ENCODE measurements at places on chromosomes 6 and 20.

DNA sequence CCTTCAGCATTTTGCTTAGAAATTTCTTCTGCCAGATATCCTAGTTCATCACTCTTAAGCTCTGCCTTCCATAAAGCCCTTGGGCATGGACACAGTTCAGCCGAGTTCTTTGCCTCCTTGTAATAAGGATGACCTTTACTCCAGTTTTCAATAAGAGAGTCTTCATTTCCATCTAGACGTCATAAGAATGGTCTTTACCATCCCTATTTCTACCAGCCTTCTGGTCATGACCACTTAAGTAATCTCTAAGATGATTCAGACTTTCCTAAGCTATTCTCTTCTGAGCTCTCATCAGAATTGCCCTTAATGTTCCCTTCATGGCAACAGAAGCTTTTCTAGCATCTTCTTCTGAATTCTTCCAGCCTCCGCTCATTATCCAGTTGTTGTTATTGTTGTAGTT is 126.1 kb downstream of the TFAP2C start:
- no peak for DNase-seq
- H3K27me3 ChIP-seq = no peaks in the 10 kb centered on the region
- H3K4me1 ChIP-seq = no peaks in the 10 kb centered on the region
- H3K27ac ChIP-seq = no peak overlapping the region

- DNase-seq = no peak
- no peak overlapping the region for H3K27ac ChIP-seq
- no peak overlapping the region for H3K4me3 ChIP-seq
Measured at GRCh38 chr6:43851204-43851865, 81.3 kb downstream of the VEGFA start.

GRCh38 chr20:31816221-31816620 is 2.9 kb upstream of the MYLK2 start:
- no peaks in the 10 kb centered on the region for H3K27me3 ChIP-seq
- H3K27ac ChIP-seq = peak overlapping the region; percentile 19
- no peak for DNase-seq
- H3K36me3 ChIP-seq = no peaks in the 10 kb centered on the region
- no peaks in the 10 kb centered on the region for H3K4me1 ChIP-seq
- no peak overlapping the region for H3K4me3 ChIP-seq

- H3K4me1 ChIP-seq = no peaks in the 10 kb centered on the region
- DNase-seq = no peak
- no peaks in the 10 kb centered on the region for H3K36me3 ChIP-seq
- no peaks in the 10 kb centered on the region for H3K27me3 ChIP-seq
- no peak overlapping the region for H3K27ac ChIP-seq
Measured at GRCh38 chr6:81556551-81556950, 195.9 kb downstream of the TENT5A start.

GRCh38 chr6:78995946-78996345 is 82.1 kb downstream of the PHIP start:
- no peaks in the 10 kb centered on the region for H3K27me3 ChIP-seq
- no peak overlapping the region for H3K4me3 ChIP-seq
- no peak for DNase-seq
- H3K4me1 ChIP-seq = no peaks in the 10 kb centered on the region
- no peak overlapping the region for H3K27ac ChIP-seq

DNA sequence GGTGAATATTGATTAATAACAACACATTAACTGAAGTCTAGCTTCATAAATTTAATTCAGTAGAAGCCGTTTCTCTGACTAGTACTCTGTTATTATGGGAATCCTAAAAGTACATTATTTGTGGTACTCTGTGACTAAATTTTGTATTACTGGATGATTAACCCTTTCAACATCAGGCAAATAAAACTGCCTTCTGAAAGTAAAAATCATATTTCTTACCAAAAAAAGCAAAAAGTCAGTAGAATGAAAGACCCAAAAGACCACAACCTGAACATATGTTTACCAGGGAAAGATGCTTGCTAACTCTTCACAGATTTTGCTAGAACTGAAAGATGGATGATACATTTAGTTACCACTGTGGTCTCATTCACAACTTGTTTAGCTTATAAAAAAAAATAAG is 73.2 kb downstream of the AHI1 start:
- peaks cover 7% of the 10 kb centered on the region for H3K36me3 ChIP-seq
- H3K27ac ChIP-seq = no peak overlapping the region
- no peak for DNase-seq
- no peaks in the 10 kb centered on the region for H3K4me1 ChIP-seq
- no peak overlapping the region for H3K4me3 ChIP-seq

- no peaks in the 10 kb centered on the region for H3K4me1 ChIP-seq
- DNase-seq = no peak
- H3K27ac ChIP-seq = no peak overlapping the region
- no peaks in the 10 kb centered on the region for H3K36me3 ChIP-seq
- no peaks in the 10 kb centered on the region for H3K27me3 ChIP-seq
Measured at GRCh38 chr6:146787876-146788508, 189.2 kb downstream of the ADGB start.

- H3K4me3 ChIP-seq = no peak overlapping the region
- no peaks in the 10 kb centered on the region for H3K4me1 ChIP-seq
- no peak overlapping the region for H3K27ac ChIP-seq
Measured at GRCh38 chr6:124298730-124299129, 495.1 kb downstream of the NKAIN2 start.

DNA sequence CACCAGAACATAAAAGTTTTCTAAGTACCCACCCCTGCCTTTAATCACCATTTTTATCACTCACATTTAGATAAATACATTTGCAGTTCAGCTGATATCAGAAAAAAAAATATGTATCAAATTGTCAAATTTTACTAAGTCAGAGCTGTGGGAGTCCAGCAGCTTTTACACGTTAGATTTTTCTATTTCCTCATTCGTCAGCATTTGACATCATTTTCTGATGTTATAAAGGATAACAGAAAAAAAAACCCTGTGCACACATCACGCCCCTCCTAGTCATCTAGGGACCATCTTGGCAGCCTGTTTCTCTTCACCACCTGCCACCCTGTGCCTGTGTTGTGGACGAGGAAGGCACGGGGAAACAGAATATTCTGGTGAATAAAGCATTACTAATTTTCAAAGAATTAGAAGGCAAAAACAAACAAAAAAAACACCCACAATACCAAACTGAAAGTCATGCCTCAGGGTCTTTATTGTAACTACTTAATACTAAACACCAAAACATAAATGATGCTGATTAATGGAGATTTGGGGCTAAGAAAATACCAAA is 12.4 kb downstream of the B4GALT5 start:
- peak overlapping the region; percentile 10 for H3K27ac ChIP-seq
- no peak for DNase-seq
- H3K27me3 ChIP-seq = no peaks in the 10 kb centered on the region
- no peak overlapping the region for H3K4me3 ChIP-seq
- H3K36me3 ChIP-seq = no peaks in the 10 kb centered on the region

DNA sequence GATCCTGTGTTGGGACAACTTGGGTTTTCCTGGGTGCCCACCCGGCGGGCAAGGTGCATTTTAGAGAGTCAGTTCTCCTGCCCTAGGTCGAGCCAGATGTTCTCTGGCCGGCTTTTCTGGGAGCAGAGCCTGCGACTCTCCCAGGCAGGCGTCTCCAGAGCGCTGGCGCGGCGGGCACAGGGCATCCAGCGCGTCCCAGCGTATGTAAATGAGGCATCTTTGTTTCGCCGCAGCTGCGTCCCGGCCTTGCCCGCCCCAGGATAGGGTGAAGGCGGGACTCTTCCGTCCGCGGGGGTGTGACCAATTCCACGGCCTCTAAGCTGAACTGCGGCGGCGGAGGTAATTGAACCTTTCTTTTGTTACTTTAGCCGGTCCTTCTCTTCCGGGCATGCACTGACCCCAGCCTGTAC is 9.1 kb downstream of the GRIK2 start:
- no peak overlapping the region for H3K27ac ChIP-seq
- H3K4me3 ChIP-seq = no peak overlapping the region
- no peaks in the 10 kb centered on the region for H3K36me3 ChIP-seq
- H3K27me3 ChIP-seq = peaks cover 27% of the 10 kb centered on the region

GRCh38 chr20:1946762-1947534 is 46.9 kb downstream of the PDYN start:
- no peak overlapping the region for H3K27ac ChIP-seq
- H3K27me3 ChIP-seq = no peaks in the 10 kb centered on the region
- H3K4me3 ChIP-seq = no peak overlapping the region
- H3K4me1 ChIP-seq = peaks cover 3% of the 10 kb centered on the region

DNA sequence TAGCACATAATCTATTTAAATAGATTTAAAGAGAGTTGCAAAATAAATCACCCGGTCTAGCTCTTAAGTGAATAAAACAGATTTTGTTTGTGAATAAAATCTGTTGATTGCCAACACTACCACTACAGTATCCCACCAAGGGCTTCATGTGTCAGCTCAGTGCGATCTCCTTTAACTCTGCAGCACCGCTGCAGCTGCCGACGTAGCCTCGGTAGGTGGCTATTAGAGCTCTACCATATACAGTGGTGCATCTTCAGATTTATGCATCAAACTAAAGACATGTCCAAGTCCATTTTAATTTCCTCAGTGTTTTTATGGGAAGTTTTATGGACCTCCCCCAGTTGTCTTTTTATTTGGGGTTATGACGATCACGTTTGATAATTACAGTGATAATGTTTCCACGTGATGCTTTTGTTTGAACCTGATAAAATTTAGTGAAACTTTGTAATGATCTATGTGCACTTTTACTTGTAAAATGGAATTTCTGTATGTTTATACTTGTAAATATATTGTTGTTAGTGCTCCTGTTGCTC is 26.7 kb downstream of the ECI2 start:
- H3K4me3 ChIP-seq = no peak overlapping the region
- no peaks in the 10 kb centered on the region for H3K4me1 ChIP-seq
- no peaks in the 10 kb centered on the region for H3K27me3 ChIP-seq
- H3K36me3 ChIP-seq = no peaks in the 10 kb centered on the region

GRCh38 chr6:146123616-146124015 is 94.8 kb downstream of the GRM1 start:
- no peaks in the 10 kb centered on the region for H3K4me1 ChIP-seq
- H3K27me3 ChIP-seq = no peaks in the 10 kb centered on the region
- no peak overlapping the region for H3K4me3 ChIP-seq
- no peak overlapping the region for H3K27ac ChIP-seq

Data from breast epithelium (tissue), 4 donors.